CD4-positive, alpha-beta T cell treated with Interleukin-6 at 100 ng/mL for 8 hours (primary cell): ENCODE measurements at places on chromosomes 5 and 9.

GRCh38 chr9:79769476-79770275 lies 197.9 kb downstream of the TLE4 start:
- no peak for DNase-seq

DNA sequence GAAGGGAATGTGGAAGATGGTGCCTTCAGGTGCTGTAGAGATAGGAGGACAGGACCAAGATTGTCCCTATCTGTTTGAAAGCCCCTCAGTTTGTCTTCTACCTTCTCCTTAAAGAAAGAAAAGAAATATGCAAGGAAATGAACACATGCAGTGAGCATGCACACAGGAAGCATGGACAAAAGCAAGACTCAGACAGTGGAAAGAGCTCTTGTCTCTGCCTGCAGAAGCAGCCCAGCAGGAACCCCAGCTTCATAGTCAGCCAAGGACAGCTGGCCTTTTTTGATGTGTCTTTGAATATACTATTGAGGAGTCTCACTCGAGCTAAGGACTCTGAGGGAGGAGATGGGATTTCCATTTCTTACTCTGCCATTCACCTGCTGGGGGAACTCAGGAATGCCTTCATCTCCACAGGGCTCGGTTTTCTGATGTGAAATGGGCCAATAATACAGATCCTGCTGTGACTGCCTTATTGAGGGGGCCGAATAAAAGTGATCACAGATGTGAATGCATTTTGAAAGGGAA lies 132.5 kb upstream of the ADRA1B start:
- DNase-seq, result no peak

DNA sequence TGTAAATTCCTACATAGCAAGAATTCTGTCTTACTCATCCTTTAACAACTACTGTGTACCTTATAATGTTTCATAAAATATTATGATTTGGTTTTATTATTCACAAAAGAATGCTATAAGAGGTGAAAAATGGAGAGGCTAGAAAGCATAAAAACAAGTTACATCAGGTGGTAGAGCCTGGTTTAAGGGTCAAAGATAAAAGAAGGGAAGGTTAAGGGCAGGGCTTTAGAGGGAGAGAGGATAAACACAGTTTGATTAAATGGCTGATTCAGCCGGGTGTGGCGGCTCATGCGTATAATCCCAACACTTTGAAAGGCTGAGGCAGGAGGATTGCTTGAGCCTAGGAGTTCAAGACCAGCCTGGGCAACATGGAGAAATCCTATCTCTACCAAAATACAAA lies 40.4 kb upstream of the HSPB3 start:
- DNase-seq, result no peak

GRCh38 chr5:169115461-169116124 lies 185.3 kb downstream of the SLIT3 start:
- no peak for DNase-seq

DNA sequence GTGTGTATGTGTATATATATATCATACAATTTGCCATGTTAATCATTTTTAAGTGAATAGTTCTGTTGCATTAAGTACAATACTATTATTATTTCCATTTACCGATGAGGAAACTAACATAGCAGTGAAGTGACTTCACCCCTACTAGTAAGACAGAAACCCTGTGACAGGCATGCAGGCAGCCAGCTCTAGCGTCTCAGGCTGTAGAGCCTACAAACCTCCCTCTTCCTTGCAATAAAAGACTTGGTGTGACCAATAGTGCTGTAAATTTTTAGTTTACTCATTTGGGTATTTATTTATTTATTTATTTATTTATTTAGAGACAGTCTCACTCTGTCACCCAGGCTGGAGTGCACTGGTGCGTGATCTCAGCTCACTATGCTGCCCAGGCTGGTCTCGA lies 24.7 kb downstream of the FNBP1 start:
- no peak for DNase-seq

DNA sequence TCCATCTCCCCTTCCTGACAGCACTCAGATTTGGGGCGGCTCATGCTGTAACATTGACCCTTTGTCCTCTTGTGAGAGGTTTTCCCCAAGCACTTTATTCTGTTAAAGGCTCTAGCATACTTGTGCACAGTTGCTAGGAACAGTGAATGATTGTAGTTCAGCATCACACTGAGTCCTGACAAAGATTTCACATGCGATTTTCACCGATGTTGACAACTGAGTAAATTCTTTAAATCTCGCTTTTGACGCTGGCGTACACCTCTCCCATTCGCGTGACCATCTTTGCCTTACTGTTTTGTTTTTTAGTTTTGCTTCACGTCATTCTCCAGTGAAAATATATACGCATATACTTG lies 780 bp downstream of the CDC37L1 start:
- no peak for DNase-seq

DNA sequence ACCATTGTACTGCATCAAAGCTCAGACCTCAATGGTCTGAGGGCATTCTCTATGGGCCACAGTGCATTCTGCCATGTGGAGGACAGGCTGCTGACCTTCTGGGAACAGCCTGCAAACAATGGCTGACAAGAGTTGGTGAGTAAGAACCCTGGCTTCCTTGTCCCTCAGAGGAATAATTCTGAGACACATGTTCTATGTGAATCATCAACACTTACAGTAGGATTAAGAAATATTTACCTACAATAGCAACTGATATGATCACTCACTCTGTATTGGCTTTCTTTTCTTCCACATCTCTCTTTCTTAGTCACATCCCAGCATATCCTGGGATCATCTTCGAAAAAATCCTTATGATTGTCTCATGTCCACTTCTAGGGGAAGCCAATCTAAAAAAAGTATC lies 306.5 kb upstream of the ITGA1 start:
- DNase-seq, result no peak

- no peak for DNase-seq
Observed at GRCh38 chr5:87094833-87095232, 172.8 kb upstream of the RASA1 start.

GRCh38 chr5:178595150-178595549 lies 5.0 kb upstream of the COL23A1 start:
- DNase-seq, result no peak

- DNase-seq, result no peak
Observed at GRCh38 chr5:154238776-154239481, 48.4 kb downstream of the GALNT10 start.

DNA sequence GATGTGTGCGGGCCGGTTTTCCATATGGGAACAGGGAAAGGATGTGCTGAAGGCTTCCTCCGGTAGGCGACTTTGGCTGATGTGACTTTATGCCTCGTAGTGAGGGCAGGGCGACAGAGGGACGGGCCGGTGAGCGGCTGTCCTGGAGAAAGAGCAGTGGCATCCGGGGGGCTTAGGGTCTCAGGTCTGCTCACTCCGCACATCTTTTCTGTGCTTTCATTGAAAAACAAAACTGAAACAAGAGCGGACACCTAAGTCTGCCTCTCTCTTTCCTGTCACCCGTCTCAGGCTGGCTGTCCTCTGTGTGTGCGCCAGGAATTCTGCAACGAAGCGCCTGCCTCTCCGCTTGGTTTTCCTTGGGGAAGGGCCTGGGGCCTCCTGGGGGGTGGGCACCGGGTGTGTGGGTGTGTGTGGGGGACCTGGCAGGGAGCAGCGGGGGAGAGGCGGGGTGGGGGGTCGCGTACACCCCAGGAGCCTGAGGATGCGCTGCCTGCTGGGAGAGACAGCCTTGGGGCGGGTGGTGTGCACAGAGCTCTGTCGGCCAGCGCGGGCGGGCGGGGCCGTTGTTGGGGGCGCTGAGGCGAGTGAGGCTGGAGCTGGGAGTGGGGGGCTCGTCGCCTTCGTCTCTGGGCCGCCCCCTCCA lies 580 bp upstream of the PRRX2 start:
- DNase-seq, result no peak

DNA sequence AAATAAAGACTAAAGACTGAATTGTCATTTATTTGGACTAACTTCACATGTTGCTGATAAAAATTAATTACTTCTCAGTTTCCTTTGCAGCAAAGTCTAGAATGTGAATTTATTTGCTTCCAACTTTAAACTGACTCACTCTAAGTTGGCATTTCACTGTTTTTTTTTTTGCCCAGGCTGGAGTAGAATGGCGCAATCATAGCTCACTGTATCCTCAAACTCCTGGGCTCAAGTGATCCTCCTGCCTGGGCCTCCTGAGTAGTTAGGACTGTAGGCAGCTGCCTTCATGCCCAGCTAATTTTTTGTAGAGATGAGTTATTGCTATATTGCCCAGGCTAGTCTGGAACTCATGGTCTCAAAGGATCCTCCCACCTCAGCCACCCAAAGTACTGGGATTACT lies 3.5 kb downstream of the CCNB1 start:
- DNase-seq, result no peak

- no peak for DNase-seq
Observed at GRCh38 chr5:177435847-177436536, 9.5 kb downstream of the GRK6 start.

GRCh38 chr9:36258996-36259533 lies 817 bp upstream of the GNE start:
- no peak for DNase-seq

DNA sequence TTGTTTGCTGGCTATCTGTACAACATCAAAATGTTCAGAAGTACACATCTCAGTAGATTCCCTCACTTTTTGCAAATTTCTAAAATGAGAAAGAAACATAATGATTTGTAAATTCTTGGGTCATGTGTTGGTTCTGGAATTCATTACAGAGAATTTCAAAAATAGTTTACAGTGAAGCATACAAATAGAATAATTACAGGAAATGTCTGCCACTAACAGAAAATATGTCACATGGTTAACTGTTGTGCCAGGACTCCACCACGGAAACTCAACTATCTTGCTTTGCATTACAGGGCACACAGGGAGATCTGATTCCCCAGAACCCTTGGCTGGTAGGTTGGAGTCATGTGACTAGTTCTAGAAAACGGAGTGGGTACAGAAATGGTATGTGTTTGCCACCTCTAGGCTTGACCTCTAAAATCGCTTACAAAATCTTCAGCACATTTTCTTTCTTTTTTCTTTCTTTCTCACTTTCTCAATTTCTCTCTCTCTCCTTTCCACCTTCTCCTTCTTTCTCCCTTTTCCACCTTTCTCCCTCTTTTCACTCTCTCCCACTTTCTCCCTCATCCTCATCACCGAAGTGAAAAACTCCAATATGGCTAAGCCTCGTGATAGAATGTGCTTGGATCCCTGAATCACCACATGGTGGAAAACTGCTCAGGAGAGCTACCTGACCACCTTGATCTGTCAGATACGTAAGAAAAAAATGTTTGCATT lies 32.4 kb downstream of the RASEF start:
- DNase-seq, result no peak

DNA sequence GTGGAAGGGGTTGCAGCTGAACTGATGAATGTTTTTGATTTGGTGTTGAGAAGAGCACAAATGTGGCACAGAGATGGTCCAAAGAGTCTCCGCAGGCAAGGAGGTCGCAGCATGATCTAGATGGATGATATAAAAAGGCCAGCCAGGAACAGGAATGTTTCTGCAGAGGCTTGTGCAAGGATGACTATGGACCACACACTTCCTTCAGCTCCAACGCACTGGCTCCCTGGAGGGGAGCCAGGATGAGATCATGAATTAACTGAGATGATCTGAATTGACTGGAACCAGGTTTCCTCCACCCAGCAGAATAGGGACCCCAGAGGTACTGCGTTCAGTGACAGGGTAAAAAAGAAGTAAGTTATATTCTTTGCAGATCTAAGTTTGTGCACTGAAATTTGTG lies 89.0 kb downstream of the ARSB start:
- no peak for DNase-seq

GRCh38 chr9:18994263-18994916 lies 38.6 kb downstream of the SAXO1 start:
- no peak for DNase-seq

GRCh38 chr9:131557855-131558548 lies 12.7 kb downstream of the PRRT1B start:
- DNase-seq, result no peak

DNA sequence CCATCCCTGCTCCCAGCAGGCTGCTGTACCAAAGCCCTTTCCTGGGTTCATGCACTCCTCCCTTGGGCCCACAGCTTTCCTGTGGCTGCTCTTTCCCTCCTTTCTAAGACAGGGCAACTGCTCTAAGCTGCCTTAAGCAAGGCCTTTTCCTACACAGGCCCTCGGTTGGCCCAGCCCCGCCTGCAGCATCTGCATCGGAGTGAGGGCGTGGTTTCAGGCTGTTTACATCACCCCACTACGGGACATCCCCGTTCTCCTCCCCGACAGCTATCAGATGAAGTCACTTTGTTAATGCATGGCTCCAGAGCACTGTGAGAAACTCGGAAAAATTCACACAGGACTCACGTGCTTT lies 3.4 kb downstream of the DPH7 start:
- DNase-seq, result no peak

DNA sequence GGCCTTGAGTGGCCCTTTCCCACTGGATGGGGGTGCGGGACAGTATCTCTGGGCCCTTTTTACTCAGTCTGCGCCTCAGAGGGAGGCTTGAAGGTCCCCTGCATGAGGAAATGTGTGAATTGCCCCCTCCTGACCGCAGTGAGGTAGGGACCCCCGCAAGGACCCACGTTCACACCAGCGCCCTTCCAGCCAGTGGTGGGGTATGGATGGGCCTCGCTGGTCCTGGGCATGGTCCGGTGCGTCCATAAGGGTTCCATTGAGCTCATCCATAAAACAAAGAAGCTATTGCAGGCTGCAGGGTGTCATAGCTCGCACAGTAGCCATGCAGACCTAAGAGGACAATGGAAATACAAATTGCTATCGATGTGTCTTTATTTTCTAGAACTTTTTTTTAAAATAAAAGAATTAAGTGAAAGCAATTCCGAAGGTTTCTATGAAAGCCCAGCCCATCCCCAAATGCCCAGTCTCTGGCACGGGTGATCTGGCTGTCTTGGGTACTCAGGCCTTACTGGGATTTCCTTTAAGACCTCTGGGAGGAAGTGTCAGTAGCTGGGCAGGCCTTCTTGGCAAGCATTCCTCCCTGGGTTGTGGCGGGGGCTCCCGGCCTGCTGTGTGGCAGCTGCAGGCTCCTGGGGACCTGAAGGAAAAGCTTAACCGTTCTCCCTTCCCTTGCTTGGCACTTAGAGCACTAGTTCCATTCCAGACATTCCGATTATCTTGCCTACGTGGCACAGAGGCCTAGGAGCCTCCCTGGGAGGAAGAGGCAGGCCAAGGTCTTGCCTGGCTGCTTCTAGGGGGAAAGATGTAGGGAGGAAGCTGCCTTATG lies 1.5 kb upstream of the SEMA5A start:
- DNase-seq, result no peak

- peak; percentile 16 for DNase-seq
Observed at GRCh38 chr5:61333321-61333953, 1.4 kb downstream of the ZSWIM6 start.

- no peak for DNase-seq
Observed at GRCh38 chr9:130823435-130823834, 11.6 kb upstream of the ABL1 start.

DNA sequence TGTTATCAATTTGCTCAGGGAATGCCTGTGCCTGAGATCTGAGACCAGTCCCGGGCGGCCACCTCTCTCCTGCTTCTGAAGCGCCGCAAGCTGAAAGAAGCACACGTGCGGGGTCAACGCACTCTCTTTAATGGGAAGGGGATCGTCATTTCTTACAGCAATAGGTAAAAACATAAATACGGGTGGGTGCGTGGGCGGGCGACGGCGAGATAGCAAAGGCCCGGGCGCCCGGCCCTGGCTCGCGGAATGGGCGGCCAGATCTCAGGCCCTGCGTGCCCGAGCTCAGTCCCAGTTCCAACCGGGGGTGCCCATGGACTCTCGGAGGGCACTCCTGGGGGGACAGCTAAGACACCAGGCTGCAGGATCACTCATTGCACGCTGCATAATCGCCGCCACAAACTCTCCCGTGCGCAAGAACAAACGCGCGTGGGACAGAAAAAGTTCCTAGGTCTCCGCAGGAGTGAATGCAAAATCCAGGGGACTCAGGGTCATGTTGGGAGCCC lies 3.0 kb downstream of the NKX2-5 start:
- DNase-seq, result no peak

GRCh38 chr5:90590170-90590569 lies 31.6 kb downstream of the ADGRV1 start:
- no peak for DNase-seq

GRCh38 chr9:137757139-137757538 lies 120.4 kb upstream of the CACNA1B start:
- DNase-seq, result no peak
